ENCODE measurements at places on chromosomes 5 and 9. TPM values are rescaled to one million over a fixed set of nuclear protein-coding genes. Genes with fewer than 3 reads are reported as not detected.

The NUTM2F gene
- not detected for total RNA-seq

The GARIN3 gene
- total RNA-seq, result 1.3 TPM

DNA sequence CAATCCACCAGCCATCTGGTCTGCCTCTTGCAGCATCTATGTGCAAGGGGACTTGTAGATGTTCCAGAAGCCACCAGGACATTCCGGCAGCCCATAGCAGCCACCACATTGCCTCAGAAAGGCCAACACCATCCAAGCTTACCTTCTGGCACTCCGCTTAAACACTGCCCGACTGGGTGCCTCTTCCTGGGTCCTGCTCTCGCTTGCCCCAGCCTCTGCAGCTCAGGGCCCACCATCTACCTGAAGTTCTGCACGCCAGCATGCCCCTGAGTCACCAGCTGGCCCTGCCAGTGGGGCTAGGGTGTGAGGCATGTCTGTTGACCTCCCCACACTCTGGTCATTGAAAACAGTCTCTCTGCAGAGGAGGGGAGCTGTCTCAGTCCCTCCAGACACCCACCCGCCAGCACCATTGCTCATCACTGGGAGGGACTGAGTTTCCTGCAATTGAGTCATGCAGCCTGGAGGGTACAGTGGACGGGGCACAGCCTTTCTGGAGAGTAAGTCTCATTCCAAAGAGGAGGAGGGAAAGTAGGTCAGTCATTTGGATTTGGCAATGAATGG, 16.9 kb upstream of the COL5A1 start:
- H3K27me3 ChIP-seq, result peaks cover 6% of the 10 kb centered on the region
- H3K4me3 ChIP-seq, result no peak overlapping the region
- no peaks in the 10 kb centered on the region for H3K4me1 ChIP-seq
- no peaks in the 10 kb centered on the region for H3K36me3 ChIP-seq

The PAEP gene
- total RNA-seq, result not detected

- H3K27me3 ChIP-seq, result no peaks in the 10 kb centered on the region
- DNase-seq, result peak; percentile 51
- H3K27ac ChIP-seq, result peak overlapping the region; percentile 89
- H3K4me1 ChIP-seq, result peaks cover 26% of the 10 kb centered on the region
- H3K36me3 ChIP-seq, result peaks cover 5% of the 10 kb centered on the region
Measured at GRCh38 chr5:134738963-134739661, 764 bp downstream of the CAMLG start.

DNA sequence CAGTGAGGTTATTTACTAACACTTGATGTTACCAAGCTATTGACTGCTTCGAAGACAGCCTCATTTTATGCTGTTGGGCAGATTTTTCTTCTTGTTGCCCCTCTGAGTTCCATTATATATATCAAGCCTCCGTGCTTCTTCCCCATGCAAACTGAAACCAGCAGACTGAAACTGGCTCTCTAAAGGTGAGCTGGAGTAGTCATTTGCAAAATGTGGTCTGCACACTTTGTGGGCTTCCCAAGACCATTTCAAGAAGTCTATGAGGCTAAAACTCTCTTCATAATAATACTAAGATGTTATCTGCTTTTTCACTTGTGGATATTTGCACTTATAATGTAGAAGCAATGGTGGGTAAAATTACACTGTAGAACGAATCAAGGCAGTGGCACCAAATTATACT, 13.9 kb downstream of the SLC36A1 start:
- H3K27me3 ChIP-seq, result no peaks in the 10 kb centered on the region
- no peak overlapping the region for H3K27ac ChIP-seq
- H3K4me3 ChIP-seq, result no peak overlapping the region
- H3K4me1 ChIP-seq, result no peaks in the 10 kb centered on the region

DNA sequence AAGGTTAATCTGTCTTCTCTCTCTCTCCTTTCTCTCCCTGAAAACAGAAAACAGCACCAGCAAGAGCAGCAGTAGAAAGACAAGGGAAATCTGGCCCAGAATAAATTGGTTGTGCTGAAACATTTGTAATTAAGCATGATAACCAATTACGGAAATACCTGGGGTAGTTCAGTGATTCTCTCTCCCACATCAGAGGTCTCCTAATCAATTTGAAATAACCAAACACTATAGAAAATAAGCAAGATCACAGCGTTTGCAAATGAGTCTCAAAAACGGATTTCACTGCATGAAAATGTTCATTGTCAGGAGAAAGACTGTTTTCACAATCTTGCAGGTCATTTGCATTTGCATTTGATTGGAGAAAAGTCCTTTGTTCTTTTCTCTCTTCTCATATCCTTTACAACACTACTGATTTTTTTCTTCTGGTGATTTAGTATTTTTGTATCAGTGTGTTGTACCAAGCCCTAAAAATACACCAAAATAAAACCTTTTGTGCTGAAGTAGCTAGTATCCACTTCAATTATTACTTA, 36.8 kb upstream of the CDH6 start:
- H3K27ac ChIP-seq, result no peak overlapping the region
- no peaks in the 10 kb centered on the region for H3K27me3 ChIP-seq
- H3K4me3 ChIP-seq, result no peak overlapping the region
- no peaks in the 10 kb centered on the region for H3K4me1 ChIP-seq

GRCh38 chr5:43555895-43556606, 826 bp downstream of the PAIP1 start:
- peak overlapping the region; percentile 91 for H3K27ac ChIP-seq
- no peaks in the 10 kb centered on the region for H3K27me3 ChIP-seq
- H3K4me1 ChIP-seq, result peaks cover 16% of the 10 kb centered on the region

- no peak for DNase-seq
- no peaks in the 10 kb centered on the region for H3K4me1 ChIP-seq
- H3K36me3 ChIP-seq, result no peaks in the 10 kb centered on the region
- H3K4me3 ChIP-seq, result no peak overlapping the region
Measured at GRCh38 chr5:127370631-127371030, 80.0 kb downstream of the MEGF10 start.

The TMEM232 gene
- 0.74 TPM for total RNA-seq

The TPM2 gene
- 3.9 TPM for total RNA-seq

DNA sequence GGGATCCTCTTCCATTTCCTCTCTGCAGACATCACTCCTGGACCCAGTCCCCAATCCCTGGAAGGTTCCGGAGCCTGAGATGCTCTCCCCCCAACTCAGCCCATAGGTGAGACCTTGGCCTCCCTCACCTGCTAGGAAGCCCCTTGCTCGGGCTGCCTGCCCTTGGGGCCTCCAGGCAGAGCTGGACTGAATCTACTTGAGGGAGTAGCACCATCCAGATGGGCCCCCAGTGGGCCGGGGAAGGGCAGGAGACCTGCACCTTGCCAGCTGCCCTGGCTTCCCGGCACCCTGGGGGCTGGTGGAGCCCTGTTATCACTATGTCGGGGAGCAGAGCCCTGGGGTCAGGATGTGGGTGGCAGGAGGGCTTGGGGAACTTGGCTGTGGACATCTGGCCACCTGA, 26.9 kb upstream of the TMEM250 start:
- no peaks in the 10 kb centered on the region for H3K4me1 ChIP-seq
- no peak for DNase-seq
- H3K27me3 ChIP-seq, result peaks cover 15% of the 10 kb centered on the region
- no peaks in the 10 kb centered on the region for H3K36me3 ChIP-seq
- no peak overlapping the region for H3K4me3 ChIP-seq
- no peak overlapping the region for H3K27ac ChIP-seq

GRCh38 chr5:61673007-61673735, 341.1 kb downstream of the ZSWIM6 start:
- H3K4me3 ChIP-seq, result no peak overlapping the region
- no peaks in the 10 kb centered on the region for H3K36me3 ChIP-seq
- DNase-seq, result no peak
- peaks cover 2% of the 10 kb centered on the region for H3K27me3 ChIP-seq
- no peak overlapping the region for H3K27ac ChIP-seq

The FOXD4L4 gene
- 0.12 TPM for total RNA-seq

GRCh38 chr5:77210091-77210963, at the start of gene PDE8B:
PDE8B (plus strand) TSS chr5:77210680; CDS start chr5:77210926, 246 bp downstream.
- no peaks in the 10 kb centered on the region for H3K36me3 ChIP-seq
- H3K4me1 ChIP-seq, result peaks cover 7% of the 10 kb centered on the region
- H3K4me3 ChIP-seq, result peak within 1 kb of the TSS; percentile 56
- H3K27me3 ChIP-seq, result peaks cover 49% of the 10 kb centered on the region

DNA sequence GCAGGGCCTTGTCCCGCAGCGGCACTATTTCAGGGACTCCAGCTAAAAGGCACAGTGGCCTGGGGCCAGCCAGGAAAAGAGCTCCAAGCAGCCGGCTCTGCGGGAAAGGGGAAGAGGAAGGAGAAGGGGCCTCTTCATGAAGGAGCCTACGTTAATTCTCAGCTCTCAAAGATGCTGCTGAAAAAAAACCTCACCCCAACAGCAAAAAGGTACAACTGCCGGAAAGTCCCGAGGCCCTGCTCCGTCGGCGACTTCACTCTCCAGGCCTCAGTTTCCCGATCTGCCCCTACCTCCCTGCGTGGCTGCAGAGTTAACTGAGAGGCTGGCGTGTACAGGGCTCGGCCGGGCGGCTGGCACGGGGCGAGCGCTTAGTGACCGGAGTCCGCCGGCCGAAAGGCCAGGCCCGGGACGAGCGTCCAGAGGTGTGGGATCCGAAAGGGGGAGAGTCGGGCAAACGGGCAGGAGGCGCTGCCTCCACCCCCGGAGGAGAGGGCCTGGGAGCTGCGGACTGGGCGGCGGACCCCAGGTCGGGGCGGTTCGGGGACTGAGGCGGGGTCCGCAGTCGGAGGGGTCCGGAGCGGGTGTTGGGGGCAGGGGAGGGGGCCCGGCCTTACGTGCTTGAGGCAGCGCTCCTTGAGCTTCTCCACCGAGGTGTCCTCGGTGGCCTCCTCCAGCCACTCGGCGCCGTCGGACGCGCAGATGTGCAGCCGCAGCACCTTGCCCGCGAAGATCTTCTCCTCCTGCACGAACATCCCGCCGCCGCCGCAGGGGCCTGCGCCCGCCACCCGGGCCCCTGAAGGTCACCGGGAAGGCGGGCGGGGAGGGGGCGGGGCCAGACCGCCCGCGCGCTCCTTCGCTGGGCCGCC, 529 bp downstream of the UBAC1 start:
- H3K27ac ChIP-seq, result peak overlapping the region; percentile 66
- peak; percentile 21 for DNase-seq
- peaks cover 1% of the 10 kb centered on the region for H3K27me3 ChIP-seq
- peaks cover 35% of the 10 kb centered on the region for H3K4me1 ChIP-seq
- H3K36me3 ChIP-seq, result no peaks in the 10 kb centered on the region
- peak overlapping the region; percentile 87 for H3K4me3 ChIP-seq

DNA sequence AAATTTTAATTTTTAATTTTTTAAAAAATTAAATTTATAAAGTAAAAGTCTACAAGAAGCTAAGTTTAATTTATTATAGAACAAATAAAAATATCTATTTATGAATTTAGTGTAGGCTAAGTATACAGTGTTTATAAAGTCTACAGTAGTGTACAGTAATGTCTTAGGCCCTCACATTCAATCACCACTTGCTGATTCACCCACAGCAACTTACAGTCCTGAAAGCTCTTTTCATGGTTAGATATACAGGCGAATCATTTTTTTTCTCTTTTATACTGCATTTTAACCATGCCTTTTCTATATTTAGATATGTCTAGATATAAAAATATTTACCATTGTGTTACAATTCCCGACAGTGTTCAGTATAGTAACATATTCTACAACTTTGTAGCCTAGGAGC, 55.9 kb downstream of the PCSK1 start:
- no peak overlapping the region for H3K4me3 ChIP-seq
- peaks cover 6% of the 10 kb centered on the region for H3K27me3 ChIP-seq
- H3K4me1 ChIP-seq, result peaks cover 9% of the 10 kb centered on the region
- DNase-seq, result no peak
- H3K27ac ChIP-seq, result no peak overlapping the region

The ARHGEF28 gene
- 0.05 TPM for total RNA-seq

DNA sequence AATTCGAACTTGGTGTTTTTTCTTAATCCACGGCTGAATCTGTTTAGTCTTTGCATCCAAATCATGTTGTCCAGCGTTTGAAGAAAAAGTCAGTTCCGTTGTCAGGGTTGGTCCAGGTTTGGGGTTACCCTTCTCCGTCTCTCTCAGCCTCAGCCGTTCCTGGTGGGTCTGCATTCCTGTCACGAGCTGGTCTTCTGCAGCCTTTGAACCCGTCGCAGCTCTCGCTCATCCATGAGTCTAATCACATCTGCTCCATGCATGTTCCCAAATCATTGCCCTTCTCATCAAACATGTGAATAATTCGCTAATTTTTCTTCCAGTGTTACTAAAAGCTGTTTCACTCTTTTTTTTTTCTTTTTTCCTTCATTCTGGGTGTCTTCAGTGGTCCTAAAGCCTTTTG, 39.0 kb upstream of the EXOC3 start:
- peaks cover 6% of the 10 kb centered on the region for H3K36me3 ChIP-seq
- no peak for DNase-seq
- no peak overlapping the region for H3K27ac ChIP-seq

The PRELID2 gene
- 3.8 TPM for total RNA-seq

The IL6ST gene
- 64.1 TPM for total RNA-seq

DNA sequence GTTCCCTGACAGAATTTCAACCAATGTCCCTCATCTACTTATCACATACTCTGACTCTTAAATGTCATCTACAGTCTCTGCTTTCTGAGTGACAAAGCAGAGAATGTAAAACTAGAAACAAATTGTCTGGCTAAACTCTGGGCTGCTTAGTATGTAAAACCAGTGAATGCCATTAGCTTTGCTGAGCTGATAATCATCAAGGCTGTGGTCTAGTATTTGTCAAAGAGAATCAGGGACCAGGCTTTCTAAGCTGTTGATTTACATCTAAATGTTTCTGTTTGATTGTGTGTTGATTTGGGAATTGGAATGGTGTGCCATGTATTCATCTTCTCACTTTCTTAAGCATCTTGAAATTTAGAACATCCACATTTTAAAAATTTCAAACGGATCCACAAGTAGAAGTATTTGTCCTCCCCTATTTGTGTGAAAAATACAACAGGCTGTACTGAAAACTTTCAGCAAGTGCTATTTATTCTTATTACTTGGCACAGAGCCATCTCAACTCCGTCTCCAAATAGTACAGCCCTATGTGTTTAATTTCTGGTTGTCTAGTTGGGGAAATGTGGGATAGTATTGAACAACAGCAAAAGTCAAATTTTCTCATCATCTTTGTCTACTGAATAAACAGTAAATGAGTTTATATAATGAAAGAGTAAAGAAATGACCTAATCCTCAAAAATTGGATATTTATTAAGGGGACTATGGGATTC, 251.5 kb downstream of the KCTD16 start:
- no peak overlapping the region for H3K27ac ChIP-seq
- DNase-seq, result no peak
- H3K4me3 ChIP-seq, result no peak overlapping the region
- no peaks in the 10 kb centered on the region for H3K36me3 ChIP-seq

- peak; percentile 37 for DNase-seq
- H3K27ac ChIP-seq, result peak overlapping the region; percentile 90
- H3K4me3 ChIP-seq, result no peak overlapping the region
- no peaks in the 10 kb centered on the region for H3K27me3 ChIP-seq
- H3K4me1 ChIP-seq, result peaks cover 66% of the 10 kb centered on the region
- H3K36me3 ChIP-seq, result peaks cover 2% of the 10 kb centered on the region
Measured at GRCh38 chr5:157611571-157612476, 36.2 kb upstream of the ADAM19 start.

GRCh38 chr5:137837491-137838394, 29.9 kb upstream of the MYOT start:
- no peaks in the 10 kb centered on the region for H3K4me1 ChIP-seq
- no peak for DNase-seq
- H3K36me3 ChIP-seq, result no peaks in the 10 kb centered on the region
- H3K27me3 ChIP-seq, result no peaks in the 10 kb centered on the region
- no peak overlapping the region for H3K4me3 ChIP-seq

The ARL15 gene
- total RNA-seq, result 5.5 TPM

GRCh38 chr5:88675708-88676636, 207.0 kb downstream of the MEF2C start:
- H3K27me3 ChIP-seq, result peaks cover 75% of the 10 kb centered on the region
- peak overlapping the region; percentile 62 for H3K4me3 ChIP-seq
- H3K36me3 ChIP-seq, result peaks cover 12% of the 10 kb centered on the region
- peak overlapping the region; percentile 60 for H3K27ac ChIP-seq
- peaks cover 30% of the 10 kb centered on the region for H3K4me1 ChIP-seq

GRCh38 chr5:60856066-60856465, 12.0 kb upstream of the ELOVL7 start:
- no peaks in the 10 kb centered on the region for H3K27me3 ChIP-seq
- H3K36me3 ChIP-seq, result peaks cover 3% of the 10 kb centered on the region
- no peaks in the 10 kb centered on the region for H3K4me1 ChIP-seq
- H3K27ac ChIP-seq, result no peak overlapping the region

Data from activated CD4-positive, alpha-beta memory T cell treated with anti-CD3 and anti-CD28 coated beads for 36 hours (primary cell).